ENCODE measurements at places on chromosomes 6 and 20. TPM values are rescaled to one million over a fixed set of nuclear protein-coding genes. Genes with fewer than 3 reads are reported as not detected.

IL17A gene
- total RNA-seq, result not detected

SUMO4 gene
- 1.0 TPM for total RNA-seq

WFDC10B gene
- total RNA-seq, result not detected

PTK7 gene
- 69.5 TPM for total RNA-seq

TMEM244 gene
- not detected for total RNA-seq

ZNF334 gene
- total RNA-seq, result 2.6 TPM

RNF39 gene
- 48.4 TPM for total RNA-seq

EPPIN gene
- 0.42 TPM for total RNA-seq

CDH4 gene
- 0.91 TPM for total RNA-seq

OR2H2 gene
- total RNA-seq, result not detected

ECHDC1 gene
- 36.6 TPM for total RNA-seq

MOG gene
- not detected for total RNA-seq

OPRM1 gene
- total RNA-seq, result not detected

TCP11 gene
- total RNA-seq, result not detected

LHFPL5 gene
- not detected for total RNA-seq
